Brain (organoid and tissue), 16 donors: ENCODE measurements at places on chromosomes 2 and 18. TPM values are rescaled to one million over a fixed set of nuclear protein-coding genes. Genes with fewer than 3 reads are reported as not detected.

- no peak for DNase-seq
These were observed 83.5 kb upstream of the DTNA start for GRCh38 chr18:34626404-34627136.

- no peak for DNase-seq
These were observed 22.6 kb upstream of the FZD5 start for GRCh38 chr2:207792244-207792785.

DNA sequence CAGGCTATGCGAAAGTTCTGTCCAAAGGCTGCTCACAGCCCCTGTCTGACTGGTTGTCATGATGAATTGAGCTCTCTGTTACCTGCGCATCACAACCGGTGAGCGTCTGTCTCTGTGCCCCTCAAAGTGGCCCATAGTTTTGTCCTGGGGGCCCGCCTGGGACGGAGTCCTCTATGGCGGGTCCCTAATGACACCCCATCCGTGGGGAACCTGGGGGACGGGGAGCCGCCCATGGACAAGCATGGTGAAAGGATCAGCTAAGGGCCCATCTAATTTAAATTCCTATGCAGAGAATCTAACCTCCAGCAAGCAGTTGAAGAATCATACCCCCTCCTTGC, 473 bp downstream of the ELMOD3 start:
- no peak for DNase-seq

GRCh38 chr2:160201849-160202539, 1.9 kb upstream of the ITGB6 start:
- no peak for DNase-seq

GRCh38 chr18:61752973-61753372, 139.8 kb downstream of the RNF152 start:
- DNase-seq, result no peak

DNA sequence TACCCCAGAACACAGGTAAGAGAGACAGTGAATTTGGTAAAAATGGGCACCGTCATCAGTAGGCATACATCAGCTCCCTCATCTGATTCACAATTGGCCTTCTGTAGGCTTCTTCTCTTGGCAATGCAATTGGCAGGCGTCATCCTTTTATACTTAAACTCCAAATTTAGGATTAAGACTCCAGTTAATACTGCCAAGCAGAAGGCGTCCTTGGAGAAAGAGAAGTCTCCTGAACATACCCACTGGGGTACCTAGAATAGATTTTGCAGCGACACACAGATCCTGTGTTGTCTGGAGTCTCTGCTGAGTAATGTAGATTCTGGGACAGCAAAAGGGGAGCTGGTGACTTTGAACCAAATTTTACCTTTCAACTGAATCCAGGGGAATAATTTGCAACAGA, 592 bp upstream of the METAP1D start:
- no peak for DNase-seq

GRCh38 chr2:6968319-6969100, 51.3 kb downstream of the RNF144A start:
- peak; percentile 55 for DNase-seq

- DNase-seq, result no peak
These were observed 24.9 kb downstream of the HJURP start for GRCh38 chr2:233829193-233830110.

GRCh38 chr2:29024882-29025430, 43.9 kb downstream of the TOGARAM2 start:
- no peak for DNase-seq

DNA sequence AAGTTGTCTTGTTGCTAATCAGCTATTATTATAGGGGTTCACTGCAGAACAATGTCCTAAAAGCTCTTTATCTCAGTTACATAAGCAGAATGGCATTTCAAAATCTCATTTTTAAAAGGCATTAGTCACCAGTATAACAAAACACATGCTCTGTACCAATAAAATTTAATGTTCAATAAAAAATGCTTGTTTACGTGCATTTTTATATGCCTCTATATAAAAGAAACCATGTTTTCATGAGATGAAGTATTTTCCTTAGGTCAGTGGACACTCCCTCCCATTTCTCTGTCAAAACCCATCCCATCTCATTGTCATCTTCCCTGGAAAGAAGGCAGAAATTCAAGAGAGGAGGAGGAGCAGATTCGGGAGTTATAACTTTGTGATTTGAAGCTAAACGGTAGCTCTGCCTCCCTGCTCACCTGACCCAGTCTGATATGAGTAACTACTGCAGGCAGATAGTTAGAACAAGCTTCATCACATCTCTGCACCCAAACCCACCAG, 231.9 kb upstream of the SIX2 start:
- DNase-seq, result no peak

DNA sequence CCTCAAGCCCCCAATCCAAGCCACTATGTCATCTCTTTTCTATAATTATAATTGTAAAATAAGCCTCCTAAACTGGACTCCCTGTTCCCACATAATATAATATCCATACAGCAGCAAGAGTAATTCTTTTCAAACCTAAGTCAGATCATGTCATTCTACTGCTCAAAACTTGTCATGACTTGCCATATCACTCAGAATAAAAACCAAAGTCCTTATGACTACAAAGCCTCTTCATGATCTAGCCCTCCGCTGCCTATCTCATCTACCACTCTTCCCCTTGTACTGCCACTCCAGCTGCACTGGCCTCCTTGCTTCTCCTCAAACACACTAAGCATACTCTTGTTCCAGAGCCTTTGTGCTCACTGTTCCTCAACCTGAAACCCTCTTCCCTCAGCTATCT, 69.9 kb downstream of the MEMO1 start:
- no peak for DNase-seq

- DNase-seq, result peak; percentile 37
These were observed 41.6 kb downstream of the TBC1D8 start for GRCh38 chr2:101109451-101110118.

DNA sequence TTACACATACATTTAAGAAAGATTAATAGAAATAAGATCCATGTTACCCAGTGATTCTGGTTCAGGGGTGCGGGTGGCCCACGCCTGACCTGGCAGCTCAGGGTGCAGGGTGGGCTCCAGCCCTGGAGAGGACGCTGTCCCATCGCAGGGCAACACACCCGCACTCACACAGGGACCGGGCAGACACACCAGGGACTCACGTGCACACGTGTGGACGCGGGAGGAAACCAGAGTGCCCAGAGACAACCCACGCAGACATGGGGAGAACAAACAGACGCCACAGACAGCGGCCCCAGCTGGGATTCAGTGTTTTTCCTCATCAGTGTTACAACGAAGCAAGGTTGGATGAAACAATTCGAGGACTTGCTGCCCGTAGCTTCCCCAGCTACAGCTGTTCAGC, 8.4 kb upstream of the ALLC start:
- DNase-seq, result no peak

GRCh38 chr2:240292619-240293525, 142.6 kb upstream of the GPC1 start:
- no peak for DNase-seq

GRCh38 chr2:30408961-30409387, 38.1 kb upstream of the LCLAT1 start:
- no peak for DNase-seq

DNA sequence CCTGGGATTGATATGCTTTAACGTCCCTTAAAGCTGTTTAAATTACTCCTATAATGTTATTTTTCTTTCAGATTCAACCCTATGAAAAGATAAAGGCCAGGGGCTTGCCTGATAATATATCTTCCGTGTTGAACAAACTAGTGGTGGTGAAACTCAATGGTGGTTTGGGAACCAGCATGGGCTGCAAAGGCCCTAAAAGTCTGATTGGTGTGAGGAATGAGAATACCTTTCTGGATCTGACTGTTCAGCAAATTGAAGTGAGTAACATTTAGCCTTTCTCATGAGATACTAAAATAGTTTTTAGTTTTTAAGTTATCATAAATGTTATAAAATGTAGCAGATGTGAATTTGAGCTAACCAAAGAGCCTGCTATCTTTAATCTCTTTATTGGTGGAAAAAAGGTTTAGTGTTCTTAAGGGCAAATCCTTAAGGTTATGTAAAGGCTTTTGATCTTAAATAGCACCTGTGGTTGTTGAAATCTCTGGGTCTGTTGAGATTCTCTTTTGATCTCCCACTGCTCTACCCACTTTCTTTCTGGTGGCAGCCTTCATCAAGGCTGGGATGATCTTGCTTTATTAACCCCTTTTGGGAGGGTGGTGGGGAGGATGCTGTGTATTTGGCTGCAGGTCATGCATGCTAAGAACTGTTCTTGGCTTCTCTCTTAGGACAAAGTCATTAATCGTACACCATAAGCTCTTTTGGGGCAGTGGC, 40.9 kb downstream of the UGP2 start:
- no peak for DNase-seq

GRCh38 chr2:152298754-152299153, 36.2 kb upstream of the FMNL2 start:
- no peak for DNase-seq

DNA sequence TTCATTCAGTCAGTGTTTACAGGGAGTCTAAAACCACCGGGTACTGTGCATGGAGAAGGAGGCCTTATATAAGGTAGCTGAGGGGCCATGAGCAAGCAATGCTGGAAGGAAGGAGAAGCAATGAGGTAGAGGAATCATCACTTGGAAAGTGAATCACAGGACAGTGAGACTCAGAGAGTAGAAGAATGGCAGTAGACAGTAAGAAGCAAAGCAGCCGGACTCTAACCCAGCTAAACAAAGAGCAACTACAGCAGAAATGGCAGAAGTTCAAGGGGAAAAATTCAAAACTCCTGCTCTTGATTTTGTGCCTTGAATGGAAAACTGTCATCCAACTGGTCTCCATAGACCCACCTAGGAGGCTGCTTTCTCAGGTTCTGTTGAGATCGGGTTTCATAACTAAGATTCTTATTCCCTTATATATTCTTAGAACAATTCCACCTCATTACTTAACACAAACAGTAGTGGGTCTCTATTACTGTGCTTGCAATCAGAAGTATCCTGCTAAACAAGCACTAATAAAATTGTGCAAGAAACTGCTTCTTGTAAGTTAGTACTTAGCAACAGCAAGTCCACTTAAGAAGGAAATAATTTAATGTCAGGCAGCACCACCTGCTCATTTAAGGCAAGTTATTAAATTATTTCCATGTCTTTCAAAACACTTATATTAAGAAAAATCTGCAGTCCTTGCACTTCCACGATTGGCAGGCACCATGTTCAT, 68.0 kb downstream of the RBMS1 start:
- no peak for DNase-seq

DNA sequence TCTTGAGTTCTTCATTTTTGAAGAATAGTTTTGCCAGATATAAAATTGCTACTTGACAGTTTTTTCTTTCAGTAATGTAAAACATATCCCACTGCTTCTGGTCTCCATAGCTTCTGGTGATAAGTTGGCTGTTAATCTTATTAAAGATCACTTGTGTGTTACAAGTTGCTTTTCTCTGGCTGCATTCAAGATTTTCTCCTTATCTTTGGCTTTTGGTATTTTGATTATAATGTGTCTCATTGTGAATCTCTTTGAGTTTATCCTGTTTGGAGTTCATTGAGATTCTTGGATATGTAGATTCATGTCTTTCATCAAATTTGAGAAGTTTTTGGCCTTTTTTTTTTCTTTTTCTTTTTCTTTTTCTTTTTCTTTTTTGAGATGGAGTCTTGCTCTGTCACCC, 20.2 kb upstream of the ADNP2 start:
- peak; percentile 4 for DNase-seq

DNA sequence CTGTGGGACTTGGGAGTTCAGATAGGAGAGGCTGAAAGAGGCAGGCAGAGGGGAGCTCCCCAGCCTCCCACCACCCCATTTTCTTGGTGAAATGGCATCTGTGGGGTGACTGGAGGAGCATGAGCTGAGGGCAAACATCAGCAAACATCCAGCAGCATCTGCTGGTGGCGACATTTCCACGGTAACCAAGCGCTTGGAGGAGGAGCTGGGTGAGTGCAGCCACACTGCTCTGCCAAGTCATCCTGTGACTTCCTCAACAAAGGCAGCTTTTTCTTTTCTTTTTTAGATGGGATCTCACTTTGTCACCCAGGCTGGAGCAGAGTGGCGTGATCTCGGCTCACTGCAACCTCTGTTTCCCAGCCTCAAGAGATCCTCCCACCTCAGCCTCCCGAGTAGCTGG, 5.6 kb downstream of the TXNL4A start:
- no peak for DNase-seq

DNA sequence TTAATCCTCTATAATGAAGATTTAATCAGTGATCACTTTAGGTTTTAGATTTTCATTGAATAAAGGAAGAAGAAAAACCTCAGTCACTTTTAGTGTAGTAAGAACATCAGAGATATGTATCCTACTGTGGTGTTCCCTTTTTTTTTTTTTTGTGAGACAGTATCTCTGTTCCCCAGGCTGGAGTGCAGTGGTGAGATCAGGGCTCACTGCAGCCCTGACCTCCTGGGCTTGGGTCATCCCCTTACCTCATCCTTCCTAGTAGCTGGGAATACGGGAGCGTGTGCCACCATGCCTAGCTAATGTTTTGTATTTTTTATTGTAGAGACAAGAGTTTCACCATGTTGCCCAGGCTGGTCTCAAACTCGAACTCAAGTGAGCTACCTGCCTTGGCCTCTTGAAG, 5.1 kb downstream of the SLC39A10 start:
- no peak for DNase-seq

DNA sequence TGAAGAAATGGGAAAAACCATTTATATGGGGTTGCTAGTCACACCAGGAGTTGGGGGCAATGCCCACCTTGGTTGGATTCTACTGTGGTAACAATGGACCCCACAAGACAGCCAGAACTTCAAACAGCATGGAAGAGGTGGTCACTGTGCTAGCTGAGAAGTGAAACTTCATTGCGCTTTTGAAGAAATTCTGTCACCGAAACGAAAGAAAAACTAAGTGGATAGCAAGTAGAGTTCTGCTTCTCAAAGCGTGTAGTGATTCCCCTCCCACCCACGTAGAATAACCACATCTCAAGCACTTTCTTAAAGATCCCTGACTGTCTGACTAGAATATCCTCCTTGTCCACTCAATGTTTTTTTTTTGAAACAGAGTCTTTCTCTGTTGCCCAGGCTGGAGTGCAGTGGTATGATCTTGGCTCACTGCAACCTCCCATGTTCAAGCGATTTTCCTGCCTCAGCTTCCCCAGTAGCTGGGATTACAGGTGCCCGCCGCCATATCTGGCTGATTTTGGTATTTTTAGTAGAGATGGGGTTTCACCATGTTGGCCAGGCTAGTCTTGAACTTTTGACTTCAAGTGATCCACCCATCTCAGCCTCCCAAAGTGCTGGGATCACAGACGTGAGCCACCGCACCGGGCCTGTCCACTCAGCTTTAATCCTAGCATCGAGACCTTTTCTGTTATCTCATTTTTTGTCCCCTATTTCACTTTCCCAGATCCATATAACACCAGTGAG, 30.1 kb upstream of the CCL20 start:
- DNase-seq, result no peak

- no peak for DNase-seq
These were observed 131.6 kb upstream of the PKDCC start for GRCh38 chr2:41916177-41916576.

ZNF385B gene
- polyA plus RNA-seq, result 2.4 TPM

COBLL1 gene
- 4.3 TPM for polyA plus RNA-seq

CHRNG gene
- polyA plus RNA-seq, result not detected

C2orf78 gene
- polyA plus RNA-seq, result not detected

ELP2 gene
- 49.6 TPM for polyA plus RNA-seq

DSG1 gene
- 0.05 TPM for polyA plus RNA-seq

WIPF1 gene
- 20.8 TPM for polyA plus RNA-seq

LYG2 gene
- not detected for polyA plus RNA-seq
